ENCODE measurements at places on chromosomes 5 and 9.

DNA sequence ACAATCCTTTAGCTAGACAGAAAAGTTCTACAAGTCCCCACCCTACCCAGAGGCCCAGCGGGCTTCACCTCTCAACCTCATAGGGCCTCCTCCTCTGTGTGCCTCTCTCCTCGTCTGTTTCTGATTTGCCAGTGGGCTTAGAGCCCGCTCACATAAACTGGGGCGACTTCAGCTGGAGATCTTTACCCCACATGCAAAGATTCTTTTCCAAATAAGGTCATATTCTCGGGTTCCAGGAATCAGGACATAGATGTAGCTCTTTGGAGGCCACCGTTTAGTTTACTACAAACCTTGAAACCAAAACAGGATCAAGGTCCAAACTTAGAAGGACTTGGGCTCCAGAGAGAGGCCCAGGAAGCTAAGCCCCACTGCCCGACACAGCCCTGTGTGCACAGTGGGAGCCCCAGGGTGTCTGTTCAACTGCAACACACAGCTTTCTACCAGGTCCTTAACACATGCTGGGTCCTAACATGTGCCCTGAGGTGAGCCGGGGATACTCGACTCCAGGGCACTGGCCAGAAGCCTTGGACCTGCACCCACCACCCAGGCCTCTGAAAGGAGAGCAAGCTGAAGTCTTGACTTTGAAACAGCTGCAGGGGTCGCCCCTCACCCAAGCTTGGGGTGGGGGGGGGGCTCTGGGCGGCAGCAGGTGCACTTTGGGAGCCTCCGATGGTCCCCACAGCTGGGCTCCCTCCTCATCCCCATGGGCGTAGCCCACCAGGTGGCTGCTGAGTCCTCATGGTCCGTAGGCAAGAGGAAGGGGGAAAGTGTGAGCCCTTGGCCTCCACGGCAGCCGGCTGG is 26.8 kb upstream of the SLC12A7 start:
- DNase-seq, result no peak

GRCh38 chr9:74444369-74444768 is 52.8 kb upstream of the RORB start:
- DNase-seq, result no peak

- DNase-seq, result no peak
Measured at GRCh38 chr5:59460368-59461153, 433.0 kb downstream of the PDE4D start.

DNA sequence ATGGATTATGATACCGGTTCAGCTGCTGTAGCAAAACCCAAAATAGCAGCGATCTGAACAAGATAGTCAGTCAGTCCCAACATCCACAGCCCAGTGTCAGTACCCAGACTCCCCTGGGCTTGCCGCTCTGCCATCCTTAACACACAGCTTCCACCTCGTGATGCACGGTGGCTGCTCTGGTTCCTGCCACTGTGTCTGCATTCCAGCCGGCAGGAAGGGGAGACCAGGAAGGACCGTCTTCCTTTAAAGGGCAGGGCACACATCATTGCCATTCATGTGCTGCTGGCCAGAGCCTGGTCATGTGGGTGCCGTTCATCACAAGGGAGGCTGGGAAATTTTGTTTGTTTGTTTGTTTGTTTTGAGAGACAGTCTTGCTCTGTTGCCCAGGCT is 131.0 kb upstream of the IER5L start:
- DNase-seq, result no peak

- no peak for DNase-seq
Measured at GRCh38 chr5:15506897-15507296, 6.9 kb downstream of the FBXL7 start.

- no peak for DNase-seq
Measured at GRCh38 chr5:1445689-1446601, 705 bp upstream of the SLC6A3 start.

DNA sequence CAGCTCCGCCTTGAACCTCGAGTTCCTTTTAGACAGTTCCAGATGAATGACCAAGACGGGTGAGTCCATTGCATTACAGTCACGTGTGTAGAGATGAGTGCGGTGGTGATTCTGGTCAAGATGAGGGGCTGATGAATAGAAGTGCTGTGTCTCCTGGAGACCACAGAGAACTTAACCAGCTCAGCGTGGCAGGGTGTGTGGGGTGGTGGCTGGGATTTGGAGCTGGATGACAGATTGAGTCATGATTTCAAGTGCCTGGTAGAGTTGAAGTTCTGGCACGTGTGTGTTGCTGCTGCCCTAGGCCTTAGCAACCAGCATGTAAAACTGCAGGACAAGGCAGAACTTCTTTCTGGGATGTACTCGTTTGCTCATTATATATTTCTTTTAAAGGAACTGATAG is 53.3 kb downstream of the PRRC2B start:
- DNase-seq, result no peak

- DNase-seq, result no peak
Measured at GRCh38 chr5:172096207-172096940, 89.9 kb upstream of the FBXW11 start.
